ENCODE measurements at places on chromosomes 2 and 18.

DNA sequence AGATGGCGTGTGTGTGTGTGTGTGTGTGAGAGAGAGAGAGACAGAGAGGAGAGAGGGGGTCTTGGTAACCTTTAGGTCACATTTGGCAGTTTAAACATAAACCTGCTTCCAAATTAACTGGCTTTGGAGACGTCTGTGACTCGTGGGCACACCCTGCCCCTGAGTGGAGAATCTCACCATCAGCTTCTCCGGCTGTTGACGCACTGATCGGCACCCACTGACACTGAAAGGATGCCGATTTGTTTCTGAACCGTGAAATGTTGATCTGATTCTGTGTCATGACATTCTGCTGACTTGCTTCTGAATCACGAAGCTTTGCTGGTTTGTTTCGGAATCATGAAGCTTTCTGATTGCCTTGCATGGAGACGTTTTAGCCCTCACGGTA is 114.7 kb downstream of the RTP5 start:
- DNase-seq, result no peak

GRCh38 chr2:4047961-4048891 is 344.9 kb downstream of the DCDC2C start:
- no peak for DNase-seq

GRCh38 chr2:232085826-232086425 is 124.4 kb downstream of the DIS3L2 start:
- DNase-seq, result no peak

DNA sequence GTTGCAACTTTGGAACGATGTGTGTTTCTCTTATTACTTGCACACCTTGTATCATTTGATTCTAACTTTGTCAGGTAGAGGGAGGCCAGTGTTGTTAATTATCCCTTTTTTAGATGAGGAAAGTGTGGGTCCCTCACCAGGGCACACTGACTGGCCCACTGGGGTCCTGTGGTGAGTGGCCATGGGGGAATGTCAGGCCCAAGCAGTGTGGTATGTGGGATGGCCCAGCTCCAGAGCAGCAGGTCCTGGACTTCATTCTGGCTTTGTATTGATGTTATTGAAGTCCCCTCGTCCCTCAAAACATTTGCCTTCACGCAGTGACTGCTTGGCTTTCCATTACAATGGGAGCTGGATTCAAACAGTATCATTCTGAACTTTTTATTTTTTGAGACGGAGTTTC is 11.7 kb downstream of the NCK2 start:
- DNase-seq, result no peak

DNA sequence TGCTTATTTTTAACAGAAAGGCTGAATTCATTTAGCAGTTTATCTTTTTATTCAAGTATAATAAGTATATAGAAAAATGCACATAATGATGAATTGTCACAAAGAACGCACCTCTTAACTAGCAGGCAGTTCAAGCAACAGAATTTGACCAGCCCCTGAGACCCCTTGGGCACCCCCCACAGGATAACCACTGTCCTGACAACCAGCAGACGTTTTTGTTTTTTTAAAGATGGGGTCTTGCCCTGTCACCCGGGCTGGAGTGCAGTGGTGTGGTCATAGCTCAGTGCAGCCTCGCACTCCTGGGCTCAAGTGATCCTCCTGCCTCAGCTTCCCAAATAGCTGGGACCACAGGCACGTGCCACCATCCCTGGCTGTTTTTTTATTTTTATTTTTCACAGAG is 14.0 kb downstream of the PRELID3A start:
- DNase-seq, result no peak

DNA sequence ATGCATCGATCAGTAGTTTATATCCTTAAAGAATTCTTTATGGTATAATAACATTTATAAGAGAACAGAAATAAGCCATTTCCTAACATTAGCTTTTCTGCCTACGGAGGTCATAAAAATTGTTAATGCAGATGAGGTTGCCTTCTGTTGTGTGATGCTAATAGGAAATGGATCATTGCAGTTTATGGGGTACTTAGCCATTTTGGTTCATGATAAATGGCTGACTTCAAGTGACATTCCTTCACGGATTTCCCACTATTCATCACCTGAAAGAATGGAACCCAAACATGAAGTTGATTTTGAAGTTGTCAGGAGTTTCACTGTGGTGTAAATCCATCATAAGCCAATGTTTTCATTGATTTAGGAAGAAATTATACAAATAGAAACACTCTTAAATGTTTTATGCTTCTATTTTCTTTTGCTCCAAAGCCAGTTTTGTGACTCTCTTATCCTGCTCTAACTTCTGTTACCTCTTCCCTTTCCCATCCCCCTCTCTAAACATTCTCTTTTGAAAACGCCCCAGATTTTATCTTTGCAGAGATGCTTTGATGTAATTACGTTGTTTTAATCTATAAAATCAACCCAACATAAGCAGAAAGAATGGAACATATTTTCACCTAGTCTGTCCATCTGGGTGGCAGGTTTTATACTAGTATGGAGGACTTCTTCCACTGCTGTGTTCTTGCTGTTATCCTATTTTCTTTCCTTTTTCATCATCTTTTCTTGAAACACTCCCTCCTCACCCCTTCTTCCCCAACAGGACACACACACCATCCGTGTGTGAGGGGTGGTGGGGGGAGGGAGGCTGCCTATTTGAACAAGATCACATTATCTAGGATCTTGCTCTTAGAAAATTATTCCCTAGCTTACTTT is 58.2 kb downstream of the GREB1L start:
- no peak for DNase-seq

GRCh38 chr2:234679741-234680687 is 183.1 kb upstream of the ARL4C start:
- no peak for DNase-seq

DNA sequence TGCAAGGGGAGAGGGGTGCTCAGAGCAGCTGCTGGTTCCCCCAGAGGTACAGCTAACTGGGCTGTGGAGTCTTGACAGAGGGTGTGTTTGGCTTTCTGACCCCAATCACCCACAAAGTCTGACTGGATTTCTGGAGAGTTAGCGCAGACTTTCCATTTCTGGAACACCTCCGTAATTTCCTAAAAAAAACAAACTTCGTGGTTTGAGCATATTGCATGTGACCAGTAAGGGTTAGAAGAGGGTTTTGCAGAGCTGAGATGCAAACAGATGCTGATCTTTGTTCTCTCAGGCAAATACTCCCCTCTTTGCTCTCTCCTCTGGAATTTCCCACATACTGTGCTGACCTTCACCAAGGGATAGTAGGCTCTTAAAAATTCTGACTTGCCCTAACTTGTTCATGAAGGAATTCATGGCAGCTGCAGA is 44.5 kb upstream of the TMEM247 start:
- DNase-seq, result no peak

- DNase-seq, result no peak
Observed at GRCh38 chr18:7657050-7657449, 89.9 kb downstream of the PTPRM start.

DNA sequence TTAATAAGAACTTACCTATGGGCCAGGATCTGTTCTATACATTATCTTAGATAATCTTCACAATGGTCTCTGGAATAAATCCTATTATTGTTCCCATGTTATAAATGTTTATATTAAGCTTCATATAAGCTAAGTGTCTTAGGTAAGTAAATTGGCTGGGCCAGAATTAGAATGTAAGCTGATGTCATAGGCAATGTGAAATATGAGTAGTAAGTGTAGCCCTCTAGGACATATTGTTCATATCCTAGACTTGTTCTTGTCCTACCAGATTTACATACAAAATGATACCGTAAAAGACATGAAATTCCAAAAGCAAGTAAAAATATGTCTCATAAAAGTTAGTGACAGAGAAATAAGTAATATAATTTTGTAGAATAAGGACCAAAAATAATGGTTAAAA is 89.9 kb downstream of the CDH19 start:
- no peak for DNase-seq

DNA sequence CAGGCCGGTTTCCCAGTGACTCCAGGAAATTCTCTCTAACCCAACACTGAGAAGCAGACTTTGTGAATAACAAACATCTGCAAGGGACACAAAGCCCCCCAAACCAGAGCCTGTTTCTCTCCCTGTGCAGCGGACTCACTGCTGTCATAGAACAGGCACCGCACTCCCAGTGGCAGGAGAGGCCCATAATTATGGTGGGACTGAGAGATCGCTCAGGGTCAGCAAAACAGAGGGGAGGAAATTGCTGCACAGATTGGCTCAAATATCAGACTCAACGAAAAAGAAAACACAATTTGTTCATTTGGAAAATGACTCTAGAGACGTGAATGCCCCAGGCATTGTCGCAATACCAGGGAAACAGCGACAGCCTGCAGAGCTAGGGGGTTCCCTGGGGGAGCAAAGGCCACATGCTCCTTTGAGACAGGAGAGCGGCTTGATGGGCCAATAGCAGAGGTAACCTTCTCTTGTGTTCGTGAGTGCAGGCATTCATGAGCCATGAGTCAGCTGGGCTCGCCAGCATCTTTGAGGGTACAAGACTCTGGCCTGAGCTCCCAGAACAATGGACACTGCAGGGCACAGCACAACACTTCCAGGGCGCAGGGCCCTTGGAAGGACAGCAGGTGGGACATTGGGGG is 143.3 kb upstream of the KLHL29 start:
- no peak for DNase-seq

- DNase-seq, result no peak
Observed at GRCh38 chr2:33015421-33016142, 68.8 kb downstream of the LTBP1 start.

- no peak for DNase-seq
Observed at GRCh38 chr18:32879497-32879896, 106.7 kb upstream of the KLHL14 start.

- no peak for DNase-seq
Observed at GRCh38 chr2:166167449-166167848, 39.6 kb upstream of the SCN1A start.

- no peak for DNase-seq
Observed at GRCh38 chr2:127193164-127193966, 26.7 kb downstream of the CYP27C1 start.

DNA sequence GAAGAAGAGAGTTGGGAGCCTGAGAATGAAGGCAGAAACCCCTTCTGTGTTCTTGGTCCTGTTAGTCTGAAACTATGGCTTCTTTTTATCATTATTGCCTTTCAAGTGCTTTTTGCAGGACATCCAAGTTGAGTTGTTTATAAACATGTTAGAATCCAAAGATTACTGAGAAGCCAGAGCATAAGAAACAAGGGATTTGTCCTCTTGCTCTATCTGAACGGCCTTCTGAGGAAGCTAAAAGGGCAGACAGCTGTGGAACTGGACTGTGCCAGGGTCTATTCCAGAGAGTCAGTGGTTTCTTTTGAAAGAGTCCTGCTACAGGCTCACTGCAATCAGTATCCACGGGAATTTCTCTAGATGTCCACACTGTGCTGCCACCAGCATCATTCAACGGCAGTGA is 86.6 kb downstream of the ARHGAP28 start:
- no peak for DNase-seq

DNA sequence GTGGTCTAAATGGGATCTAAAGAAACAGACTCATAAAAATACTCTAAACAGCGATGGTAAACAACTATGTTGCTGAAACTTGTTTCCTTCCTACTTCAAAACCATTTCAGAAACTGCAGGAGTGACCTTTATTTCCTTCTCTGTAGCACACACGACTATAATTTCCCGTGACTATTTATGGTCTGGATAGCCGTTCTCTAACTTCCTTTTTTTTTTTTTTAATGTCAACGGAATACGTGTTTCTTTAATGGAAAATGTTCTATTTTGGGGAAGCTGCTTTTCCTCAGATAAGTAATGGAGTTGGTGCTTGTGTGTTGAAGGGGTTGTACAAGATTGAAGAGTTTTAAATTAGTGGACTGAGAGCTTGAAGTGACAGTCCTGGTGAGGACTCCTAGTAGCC is 224.1 kb downstream of the PHLPP1 start:
- no peak for DNase-seq

GRCh38 chr18:36693931-36694620 is 134.7 kb downstream of the TPGS2 start:
- DNase-seq, result no peak

DNA sequence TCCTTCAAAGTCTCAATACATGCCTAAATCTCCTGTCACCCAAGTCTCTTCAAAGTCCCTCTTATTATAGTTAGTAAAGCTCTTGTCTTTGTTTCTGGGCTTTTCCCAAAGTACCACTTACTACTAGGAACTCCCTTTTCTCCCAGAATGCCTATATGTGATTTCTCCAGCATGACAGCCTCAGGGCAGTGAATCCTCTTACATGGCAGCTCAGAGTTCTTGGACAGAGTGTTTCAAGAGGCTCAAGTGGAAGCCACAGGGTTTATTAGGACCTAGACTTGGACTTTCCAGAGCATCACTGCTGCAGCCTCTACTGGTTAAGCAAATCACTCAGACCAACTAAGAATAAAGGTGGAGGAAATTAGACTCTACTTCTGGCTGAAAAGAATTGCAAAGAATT is 98.9 kb downstream of the CSRNP3 start:
- no peak for DNase-seq

DNA sequence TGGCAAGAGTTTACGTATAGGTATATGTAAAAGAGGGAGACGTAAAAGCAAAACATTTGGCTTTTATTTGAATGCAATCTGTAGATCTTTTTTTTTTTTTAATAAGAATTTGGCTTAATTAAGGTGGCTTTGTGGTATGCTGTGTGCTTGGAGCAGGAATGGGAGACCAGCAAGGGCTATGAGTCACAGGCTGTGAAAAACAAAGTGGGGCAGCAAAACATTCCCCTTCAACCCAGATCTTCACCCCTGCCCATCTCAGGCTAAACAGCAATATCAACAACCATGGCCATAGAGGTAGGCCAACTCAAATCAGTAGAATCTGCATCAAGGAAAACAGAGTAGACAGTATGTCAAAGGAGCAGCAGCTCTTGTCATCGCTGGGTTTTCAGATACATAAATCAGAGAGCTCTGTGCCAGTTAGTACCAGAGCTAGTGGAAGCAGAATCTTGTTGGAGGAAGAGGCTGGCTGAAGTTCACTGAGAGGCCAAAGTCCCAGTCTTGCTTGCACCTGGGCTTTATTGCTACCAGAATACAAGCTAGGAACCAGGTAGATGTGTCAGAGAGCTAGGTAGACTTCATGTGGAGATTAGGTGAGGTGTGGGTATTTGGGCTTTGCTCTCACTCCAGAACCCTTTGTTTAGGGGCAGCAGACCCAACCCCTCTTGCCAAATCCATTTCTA is 191.5 kb upstream of the FANCL start:
- no peak for DNase-seq

GRCh38 chr2:100563407-100564247 is 834 bp downstream of the PDCL3 start:
- no peak for DNase-seq

Data from activated CD8-positive, alpha-beta memory T cell treated with anti-CD3 and anti-CD28 coated beads for 1 hour (primary cell).